Peyer's patch (tissue), 4 donors: ENCODE measurements at places on chromosomes 1 and 21. TPM values are rescaled to one million over a fixed set of nuclear protein-coding genes. Genes with fewer than 3 reads are reported as not detected.
A peak's percentile ranks its signal among the peaks of the same experiment; 100 is the strongest.

- no peaks in the 10 kb centered on the region for H3K36me3 ChIP-seq
- H3K27ac ChIP-seq = peak within 1 kb of the TSS; percentile 98
- peaks cover 13% of the 10 kb centered on the region for H3K4me1 ChIP-seq
- no peaks in the 10 kb centered on the region for H3K27me3 ChIP-seq
Observed at GRCh38 chr1:225999227-225999911, at the start of gene SDE2. SDE2 (minus strand) TSS chr1:225999343; CDS start chr1:225999312, 31 bp downstream.

DNA sequence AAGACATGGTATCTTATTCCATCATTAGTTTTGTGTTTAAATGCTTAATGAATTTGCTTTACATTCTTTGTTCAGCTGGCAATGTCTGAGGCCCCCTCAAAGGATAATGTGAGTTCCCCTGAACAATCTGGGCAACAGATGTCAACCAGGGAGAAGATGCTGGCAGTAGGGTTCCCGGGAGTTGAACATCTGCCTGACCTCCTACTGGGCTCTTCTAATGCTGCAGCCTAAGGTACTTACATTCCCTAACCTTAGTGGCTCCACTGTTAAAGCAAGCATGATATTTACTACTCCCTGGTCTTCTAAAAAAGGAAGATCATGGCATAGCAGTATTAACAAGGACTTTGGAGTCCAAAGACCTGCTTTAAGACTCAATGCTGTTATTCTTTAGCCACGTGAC lies 574.9 kb upstream of the NR5A2 start:
- H3K4me1 ChIP-seq = no peaks in the 10 kb centered on the region
- H3K27me3 ChIP-seq = no peaks in the 10 kb centered on the region
- DNase-seq = no peak

GRCh38 chr1:226123212-226123560 lies 60.7 kb downstream of the H3-3A start:
- peak overlapping the region; percentile 99 for H3K27ac ChIP-seq
- DNase-seq = no peak
- H3K36me3 ChIP-seq = no peaks in the 10 kb centered on the region
- H3K27me3 ChIP-seq = no peaks in the 10 kb centered on the region

ARF1 gene
- 382 TPM for total RNA-seq

RASAL2 gene
- total RNA-seq = 12.7 TPM

DNA sequence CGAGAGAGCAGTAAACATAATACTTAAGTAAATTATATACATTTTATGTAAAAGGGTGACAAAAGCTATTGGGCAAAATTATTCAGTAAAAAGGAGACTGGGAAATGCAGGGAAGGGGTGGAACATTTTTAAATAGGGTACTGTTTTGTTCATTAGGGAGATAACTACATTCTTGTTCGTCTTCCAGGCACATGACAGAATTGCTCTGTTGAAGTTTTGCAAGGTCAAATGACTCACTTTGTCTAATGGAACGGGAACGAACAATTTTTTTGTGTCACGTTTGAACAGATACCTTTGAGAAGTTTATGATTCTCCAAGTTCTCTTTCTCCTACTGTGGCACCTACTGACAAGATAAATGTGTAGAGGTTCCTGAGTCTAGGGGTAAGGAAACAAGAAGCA lies 382.3 kb upstream of the ZRANB2 start:
- H3K27ac ChIP-seq = no peak overlapping the region
- no peaks in the 10 kb centered on the region for H3K4me1 ChIP-seq
- no peaks in the 10 kb centered on the region for H3K36me3 ChIP-seq
- no peak for DNase-seq

GRCh38 chr1:187445066-187445465 lies 616.3 kb downstream of the PLA2G4A start:
- H3K4me1 ChIP-seq = no peaks in the 10 kb centered on the region
- DNase-seq = no peak
- H3K4me3 ChIP-seq = no peak overlapping the region
- no peak overlapping the region for H3K27ac ChIP-seq
- no peaks in the 10 kb centered on the region for H3K36me3 ChIP-seq
- H3K27me3 ChIP-seq = no peaks in the 10 kb centered on the region

DNA sequence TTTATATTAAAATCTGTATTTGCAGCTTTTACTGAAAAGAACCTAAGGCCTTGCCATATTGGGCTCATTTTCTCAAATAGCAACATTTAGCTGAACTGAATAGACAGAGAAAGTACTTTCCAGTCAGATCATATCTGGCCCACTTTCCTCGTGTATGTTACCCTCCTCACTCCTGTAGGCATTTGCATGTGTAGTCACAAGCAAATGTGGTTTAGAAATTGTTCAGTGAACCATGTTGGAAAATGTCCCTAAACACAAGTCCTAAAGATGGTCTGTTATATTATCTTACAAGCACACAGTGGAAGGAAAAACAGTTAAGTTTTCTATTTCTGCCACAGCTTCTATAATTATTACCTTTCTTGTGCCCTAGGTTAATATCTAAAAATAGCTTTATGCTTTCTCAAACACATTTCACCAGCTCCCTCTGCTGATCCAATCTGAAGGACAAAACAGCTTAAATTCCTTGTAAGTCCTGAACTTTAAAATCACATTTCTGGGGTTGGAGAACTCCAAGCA lies 606 bp upstream of the FMO4 start:
- no peaks in the 10 kb centered on the region for H3K36me3 ChIP-seq
- H3K4me3 ChIP-seq = no peak overlapping the region
- H3K27me3 ChIP-seq = no peaks in the 10 kb centered on the region
- peaks cover 5% of the 10 kb centered on the region for H3K4me1 ChIP-seq
